CD4-positive, alpha-beta T cell treated with Interleukin-2 at 100 ng/mL for 4 hours (primary cell): ENCODE measurements at places on chromosomes 1 and 21.

DNA sequence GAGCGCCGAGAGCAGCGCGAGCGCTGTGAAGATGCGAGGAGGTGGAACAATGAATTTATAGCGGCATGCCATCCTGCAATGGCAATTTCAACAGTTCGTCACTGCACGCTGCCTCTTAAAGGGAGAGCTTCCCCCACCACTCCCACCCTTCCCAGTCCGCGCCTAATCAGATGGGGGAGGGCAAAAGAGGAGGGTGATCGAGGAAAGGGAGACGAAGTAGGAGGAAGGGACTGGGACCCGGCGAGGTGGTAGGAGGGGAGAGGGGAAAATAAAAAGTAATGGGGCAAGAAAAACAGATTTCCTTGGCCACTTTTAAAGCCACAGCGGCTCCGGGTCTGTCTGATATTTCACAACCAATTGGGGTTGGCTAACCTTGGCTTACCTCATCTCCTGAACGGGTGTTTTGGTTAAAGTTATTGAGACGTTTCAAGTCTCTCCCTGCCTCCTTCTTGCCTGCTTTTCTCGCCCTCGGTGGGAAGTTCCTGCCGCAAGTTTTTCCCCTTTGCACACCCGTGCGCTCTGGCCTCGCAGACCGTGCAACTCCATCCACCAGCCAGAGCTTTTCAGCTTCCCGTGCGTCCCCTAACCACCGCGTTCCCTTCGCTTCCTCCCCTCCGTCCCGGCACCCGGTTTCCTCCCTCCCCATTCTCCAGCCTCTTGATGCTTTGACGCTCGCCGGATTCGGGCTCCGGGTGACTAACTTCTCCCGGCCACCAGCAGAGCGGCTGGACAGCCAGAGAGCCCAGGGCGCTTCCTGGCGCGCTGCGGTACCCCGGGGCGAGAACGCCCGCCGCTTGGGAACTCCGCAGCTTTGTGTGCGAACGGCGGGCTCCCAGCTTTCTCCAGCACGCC is at the start of gene ADAMTS5:
TSS of gene ADAMTS5 (minus strand) at position 27 of the 852 bp plus-strand sequence. CDS start 697 bp downstream, outside the sequence.
- DNase-seq, result no peak

GRCh38 chr1:245874942-245875580 is 632.0 kb downstream of the SMYD3 start:
- DNase-seq, result no peak

GRCh38 chr1:113963281-113963906 is 15.9 kb upstream of the OLFML3 start:
- DNase-seq, result no peak

- no peak for DNase-seq
Measured at GRCh38 chr1:6657138-6657537, 32.5 kb downstream of the THAP3 start.

DNA sequence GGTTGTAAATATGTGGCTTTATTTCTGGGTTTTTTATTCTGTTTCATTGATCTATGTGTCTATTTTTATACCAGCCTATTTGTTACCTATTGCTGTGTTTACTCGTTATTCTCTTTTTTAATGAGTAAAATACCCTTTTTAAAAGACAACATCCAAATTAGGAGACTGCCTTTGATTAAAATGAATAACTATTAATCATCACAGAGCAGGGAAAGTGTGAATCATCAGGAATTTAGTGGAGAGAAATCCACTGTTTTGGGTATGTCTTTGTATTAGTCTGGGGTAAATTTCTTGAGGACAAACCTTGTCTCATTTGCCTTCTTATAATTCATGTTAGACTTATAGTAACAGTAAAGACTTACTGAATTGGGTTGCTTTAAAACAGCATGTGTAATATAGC is 12.1 kb downstream of the DISC1 start:
- no peak for DNase-seq

DNA sequence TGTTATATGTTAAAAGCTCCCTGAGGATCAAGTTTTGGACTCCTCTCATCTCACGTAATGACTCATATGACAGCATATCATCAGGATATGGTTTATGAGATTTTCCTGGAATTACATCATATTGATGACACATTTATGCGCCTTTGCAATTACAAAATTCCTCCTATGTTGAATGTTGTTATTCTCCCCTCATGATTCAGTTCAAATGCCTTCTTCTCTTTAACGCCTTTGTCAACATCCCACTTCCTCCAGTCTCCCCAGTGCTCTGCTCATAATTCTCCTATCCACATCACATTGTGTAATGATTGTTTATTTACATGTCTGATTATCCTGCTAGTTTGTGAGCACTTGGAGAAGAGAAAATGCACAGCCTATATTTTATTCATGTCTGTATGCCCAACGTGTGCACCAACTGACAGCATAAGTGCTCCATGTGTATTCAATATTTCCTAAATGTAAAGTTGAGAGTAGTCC is 80.9 kb upstream of the BACH1 start:
- no peak for DNase-seq

DNA sequence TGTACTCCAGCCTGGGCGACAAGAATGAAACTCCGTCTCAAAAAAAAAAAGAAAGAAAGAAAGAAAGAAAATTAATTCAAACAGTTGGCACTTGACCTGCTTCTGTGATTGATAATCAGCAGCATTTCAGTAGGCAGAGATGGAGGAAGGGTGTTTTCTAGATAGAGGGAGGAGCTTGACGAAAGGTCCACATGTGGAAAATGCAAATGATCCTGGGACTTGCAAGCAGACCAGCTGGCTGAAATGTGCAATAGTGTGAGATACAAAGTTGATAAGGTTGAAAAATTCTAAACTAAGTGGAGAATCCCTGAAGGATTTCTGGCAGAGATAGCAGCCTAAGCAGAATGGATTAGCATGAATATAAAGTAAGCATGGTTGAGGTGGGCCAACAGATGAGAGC is 4.2 kb downstream of the ELAPOR1 start:
- no peak for DNase-seq

GRCh38 chr1:59880735-59881134 is 45.8 kb downstream of the CYP2J2 start:
- DNase-seq, result no peak
